Stimulated activated CD8-positive, alpha-beta memory T cell treated with anti-CD3 and anti-CD28 coated beads, Interleukin-4, amount 100 ng/mL, for 48 hours (primary cell): ENCODE measurements at places on chromosomes 13 and 19.
A peak's percentile ranks its signal among the peaks of the same experiment; 100 is the strongest.

- DNase-seq, result no peak
Measured at GRCh38 chr13:22018076-22018835, 347.4 kb downstream of the FGF9 start.

DNA sequence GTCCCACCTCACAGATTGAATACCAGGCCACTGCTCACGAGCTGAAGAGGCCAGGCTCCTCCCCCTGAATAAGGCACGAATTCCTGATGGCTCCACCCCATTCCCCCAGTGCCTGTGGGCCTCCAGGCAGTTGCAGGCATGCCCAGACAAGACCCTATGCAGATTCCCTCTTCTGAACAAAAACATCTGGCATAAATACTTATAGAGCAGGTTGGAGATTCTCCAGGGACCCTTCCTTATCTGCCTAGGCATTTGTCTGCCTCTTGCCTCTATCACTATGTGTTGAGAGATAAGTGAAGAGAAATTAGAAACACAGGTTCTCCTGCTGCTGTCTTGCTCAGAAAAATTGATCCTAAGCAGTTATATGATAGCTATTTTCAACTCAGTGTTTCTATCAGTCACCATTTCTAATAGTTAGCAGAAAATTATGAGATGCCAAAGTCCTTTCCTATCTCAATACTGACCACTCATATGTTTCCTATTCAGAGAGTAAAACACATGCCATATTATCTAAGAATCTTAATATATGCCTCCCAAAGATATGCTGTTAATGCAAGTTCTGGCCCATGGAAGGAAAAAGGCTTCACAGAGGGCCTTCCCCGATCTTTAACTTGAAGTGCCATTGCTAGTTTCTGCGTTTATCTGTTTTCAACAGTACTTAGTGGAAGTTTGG is 364.0 kb downstream of the KCTD12 start:
- no peak for DNase-seq

- peak; percentile 71 for DNase-seq
Measured at GRCh38 chr19:49689133-49690078, at the start of gene ADM5. Gene ADM5, plus strand, starts transcription at chr19:49689594. Its CDS starts 244 bp downstream, at chr19:49689838.

- no peak for DNase-seq
Measured at GRCh38 chr13:25214491-25215252, 42.6 kb upstream of the AMER2 start.

DNA sequence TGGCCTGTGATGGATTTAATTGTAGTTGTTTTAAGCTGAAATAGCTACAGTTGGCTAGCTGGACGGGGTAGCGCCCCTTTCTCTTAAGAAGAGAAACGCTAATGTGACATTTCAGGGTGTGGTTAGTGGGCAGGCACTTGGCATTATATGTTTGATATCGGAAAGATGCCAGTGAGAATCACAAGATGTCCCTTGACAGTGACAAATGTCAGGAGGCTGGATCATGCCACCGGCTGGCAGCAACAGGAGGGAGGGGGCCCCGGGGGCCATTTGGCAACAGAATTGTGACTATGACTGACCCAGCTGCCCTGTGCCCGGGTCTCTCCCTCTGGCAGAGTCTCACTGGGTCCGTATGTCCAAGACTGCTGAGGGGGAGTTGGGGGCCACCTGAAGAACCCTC is 4.7 kb downstream of the DCAF15 start:
- DNase-seq, result no peak

DNA sequence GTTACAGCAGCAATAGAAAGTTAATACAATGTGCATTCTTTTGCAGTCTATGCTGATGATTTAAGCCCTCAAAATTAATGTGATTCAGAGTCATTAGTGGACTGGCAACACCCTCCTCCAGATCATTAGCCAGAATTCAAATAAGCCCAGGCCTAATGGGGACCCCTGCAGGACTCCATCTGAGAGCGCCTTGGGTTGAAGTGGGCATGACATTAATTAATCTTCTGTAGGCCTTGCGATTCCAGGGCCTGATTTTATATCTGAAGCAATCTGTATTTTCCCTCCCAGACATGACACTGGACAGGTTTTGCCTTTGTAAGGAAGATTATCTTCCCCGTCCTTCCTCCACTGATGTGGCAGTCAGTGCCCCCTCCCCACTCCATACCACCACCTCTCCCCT is 442.9 kb downstream of the FOXO1 start:
- no peak for DNase-seq

DNA sequence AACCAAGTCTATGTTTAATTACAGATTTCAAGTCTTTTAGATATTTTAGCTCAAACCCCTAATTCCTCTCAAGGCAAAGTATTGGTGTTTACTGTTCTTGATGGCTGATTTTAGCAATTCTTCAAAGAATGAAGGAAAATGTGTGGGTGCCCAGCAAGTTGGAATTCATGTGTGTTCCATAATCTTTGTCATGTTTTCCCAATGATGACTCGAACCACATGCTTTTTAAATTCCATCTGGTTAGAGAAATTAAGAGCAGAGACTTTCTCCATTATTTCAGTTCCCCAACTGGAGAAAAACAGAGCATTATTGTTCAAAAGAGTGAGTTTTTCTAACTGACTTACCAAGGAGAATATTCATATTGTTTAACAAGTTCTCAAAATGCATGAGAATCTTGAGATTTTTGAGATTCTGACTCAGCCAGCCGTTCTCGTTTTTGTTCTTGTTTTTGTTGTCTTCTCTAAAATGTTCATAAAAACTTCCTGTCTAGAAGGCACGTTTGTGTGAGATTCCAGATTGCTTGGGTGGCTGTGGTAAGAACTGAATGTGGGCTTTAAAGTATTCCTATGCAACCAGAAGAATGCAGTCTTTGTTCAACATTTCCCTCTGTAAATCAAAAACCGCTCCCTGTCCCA is 404.7 kb downstream of the IRS2 start:
- DNase-seq, result no peak

DNA sequence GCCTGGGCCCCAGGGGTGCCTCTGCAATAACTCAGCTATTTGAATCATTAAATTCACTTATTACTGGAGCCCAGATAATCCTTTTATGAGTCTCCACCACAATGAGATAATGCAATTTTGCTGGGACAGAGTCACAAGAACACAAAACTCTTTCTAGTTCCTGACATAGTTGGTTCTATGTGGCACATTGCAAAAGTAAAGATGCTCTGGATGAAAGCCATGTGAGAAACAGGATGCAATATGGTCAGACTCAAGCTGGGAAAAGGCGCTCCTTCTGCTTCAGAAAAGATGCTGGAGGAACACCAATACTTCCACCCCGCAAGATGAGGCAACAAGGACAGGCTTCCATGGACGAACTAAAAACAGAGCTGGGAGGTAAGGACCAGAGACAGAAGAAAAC is 5.7 kb downstream of the ANKRD27 start:
- DNase-seq, result no peak
